Activated T-cell treated with anti-CD3 and anti-CD28 coated beads for 4 hours (primary cell): ENCODE measurements at places on chromosomes 13 and 19.

GRCh38 chr19:18672606-18673337, 10.7 kb upstream of the CRTC1 start:
- no peak for DNase-seq

GRCh38 chr19:33302974-33303790, 848 bp upstream of the CEBPA start:
- no peak for DNase-seq

DNA sequence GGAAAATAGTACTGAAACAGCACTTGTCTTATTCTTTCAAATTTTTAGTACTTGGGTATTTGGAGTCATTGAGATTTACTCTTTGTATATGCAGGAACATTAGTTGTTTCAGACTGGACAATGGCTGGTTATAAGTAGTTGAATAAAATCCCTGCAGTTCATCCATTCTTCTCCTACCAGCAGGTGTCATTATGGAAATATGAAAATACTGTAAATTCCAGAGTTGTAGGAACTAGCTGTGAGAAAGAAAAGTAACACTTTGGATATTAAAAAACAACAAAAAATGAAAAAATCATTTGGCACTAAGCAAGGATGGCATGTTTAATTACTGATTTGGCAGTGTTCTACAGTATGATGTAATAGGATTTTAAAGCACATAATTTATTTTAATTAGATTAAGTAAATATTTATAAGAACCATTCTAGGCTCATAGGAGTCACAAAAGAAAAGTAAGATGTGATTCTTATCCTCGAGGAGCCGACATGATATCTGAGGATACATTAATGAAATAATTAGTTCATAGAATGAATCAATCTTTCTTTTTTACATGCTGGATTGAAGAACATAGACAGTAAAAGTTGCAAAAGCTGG, 155.3 kb downstream of the KCNRG start:
- no peak for DNase-seq

GRCh38 chr13:41462427-41462826, 5.1 kb downstream of the RGCC start:
- DNase-seq: no peak
